ENCODE measurements at places on chromosomes 5 and 9.
A peak's percentile ranks its signal among the peaks of the same experiment; 100 is the strongest.

- DNase-seq = no peak
Observed at GRCh38 chr5:71719063-71719964, at the start of gene CARTPT. Gene CARTPT (plus strand): TSS chr5:71719275. CDS start chr5:71719294, 19 bp downstream.

DNA sequence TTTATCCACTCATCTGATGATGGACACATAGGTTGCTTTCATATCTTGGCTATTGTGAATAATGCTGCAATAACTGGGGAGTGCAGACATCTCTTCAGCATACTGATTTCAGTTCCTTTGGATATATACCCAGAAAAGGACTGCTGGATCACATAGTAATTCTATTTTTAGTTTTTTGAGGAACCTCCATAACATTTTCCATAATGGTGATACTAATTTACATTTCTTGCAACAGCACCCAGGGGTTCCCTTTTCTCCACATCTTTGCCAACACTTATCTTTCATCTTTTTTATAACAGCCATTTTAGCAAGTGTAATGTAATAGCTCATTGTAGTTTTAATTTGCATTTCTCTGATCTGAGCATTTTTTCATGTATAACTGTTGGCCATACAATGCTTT lies 34.1 kb upstream of the NR4A3 start:
- DNase-seq = no peak

GRCh38 chr9:131817627-131818026 lies 77.8 kb upstream of the RAPGEF1 start:
- DNase-seq = peak; percentile 85

- DNase-seq = no peak
Observed at GRCh38 chr9:70971723-70972122, 149.7 kb downstream of the TRPM3 start.

- DNase-seq = no peak
Observed at GRCh38 chr5:98543490-98543889, 230.0 kb upstream of the RGMB start.

DNA sequence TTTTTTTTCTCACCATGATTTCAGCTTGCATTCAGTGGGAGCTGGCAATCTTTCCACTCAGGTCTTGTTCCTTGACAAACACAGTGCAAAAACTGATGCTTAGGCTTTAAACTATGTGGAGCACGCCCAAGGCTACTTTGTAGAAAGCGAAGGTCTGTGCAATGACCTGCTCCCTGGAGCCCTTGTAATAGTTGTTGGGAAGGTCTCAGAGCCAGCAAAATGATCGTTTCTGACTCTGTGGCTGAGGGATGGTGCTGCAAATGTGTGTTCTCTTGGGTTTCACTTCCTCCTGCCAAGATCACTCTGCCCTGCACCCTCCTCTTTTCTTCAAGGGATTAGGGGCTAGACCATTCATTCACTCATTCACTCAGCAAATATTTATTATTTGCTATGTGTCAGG lies 249.7 kb upstream of the MAP3K1 start:
- no peak for DNase-seq

DNA sequence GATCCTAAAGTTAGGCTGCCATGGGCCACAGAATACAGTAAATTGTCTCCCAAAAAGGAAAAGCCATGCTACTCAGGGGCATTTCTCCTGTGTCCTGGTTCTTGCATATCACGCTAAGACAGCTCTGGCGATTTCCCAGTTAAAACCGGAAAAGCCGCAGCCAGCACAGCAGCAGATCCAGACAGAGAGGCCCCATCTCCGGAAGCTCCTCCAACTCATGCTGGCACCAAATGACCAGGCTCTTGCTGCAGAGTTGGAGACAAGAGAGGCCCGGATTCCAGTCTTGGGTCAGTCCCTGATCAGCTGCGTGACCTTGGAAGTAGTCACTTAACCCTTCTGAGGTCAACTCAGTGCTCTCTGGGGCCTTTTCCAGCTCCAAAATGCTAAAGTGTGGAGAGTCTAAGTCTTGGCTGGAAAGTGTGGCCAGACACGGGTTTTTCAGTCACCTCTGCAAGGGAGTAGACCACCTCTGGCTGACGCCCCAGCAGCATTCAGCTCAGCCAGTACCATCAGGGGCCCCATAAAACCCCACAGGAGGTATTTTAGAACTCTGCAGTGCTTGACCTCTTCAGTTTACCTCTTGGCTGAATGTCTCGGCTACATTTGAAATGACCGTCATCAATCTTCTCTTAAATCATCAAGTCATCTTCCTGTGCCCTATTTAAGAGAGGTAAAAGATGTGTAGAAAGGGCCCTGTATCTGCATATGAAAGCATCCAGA lies 16.2 kb downstream of the GDNF start:
- no peak for DNase-seq

GRCh38 chr5:39605588-39606575 lies 181.1 kb upstream of the DAB2 start:
- no peak for DNase-seq

- DNase-seq = no peak
Observed at GRCh38 chr5:139951296-139951924, 91.7 kb downstream of the NRG2 start.

- no peak for DNase-seq
Observed at GRCh38 chr9:98667005-98667640, 41.6 kb downstream of the GABBR2 start.

DNA sequence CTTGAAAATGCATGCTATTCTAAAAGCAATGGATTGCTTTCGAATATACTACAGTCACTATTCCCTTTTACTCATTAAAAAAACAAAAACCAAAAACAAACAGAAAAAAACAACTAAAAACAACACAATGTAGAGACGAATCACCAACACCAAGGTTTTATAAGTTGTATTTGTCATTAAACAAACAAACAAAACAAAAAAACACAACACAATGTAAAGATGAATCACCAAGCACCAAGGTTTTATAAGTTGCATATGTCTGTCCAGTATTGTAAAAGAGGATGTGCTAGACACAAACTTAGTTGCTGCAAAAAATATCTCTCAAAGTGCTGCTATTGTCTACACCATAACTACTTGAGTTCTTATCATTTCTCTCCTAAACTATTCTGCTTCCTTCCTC lies 1269.2 kb downstream of the EFNA5 start:
- no peak for DNase-seq

DNA sequence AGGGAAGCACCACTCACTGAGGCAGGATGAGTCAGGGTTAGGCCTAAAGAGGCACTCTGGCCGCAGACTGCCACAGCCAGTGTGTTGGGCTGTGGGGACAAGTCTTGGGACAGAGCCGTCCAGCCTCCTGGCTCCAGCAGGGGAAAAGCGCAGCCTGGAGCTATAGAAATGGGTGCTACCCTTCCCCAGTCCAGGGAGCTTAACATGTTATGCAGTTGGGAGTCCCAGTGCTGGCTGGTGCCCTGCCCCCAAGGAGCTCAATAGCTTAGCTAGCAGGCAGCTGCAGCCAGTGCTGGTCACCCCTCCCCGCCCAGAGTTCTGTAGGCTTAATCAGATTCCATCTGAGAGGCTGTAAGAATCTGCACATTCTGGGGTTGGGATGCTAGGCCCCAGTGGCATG lies 399.6 kb upstream of the TUSC1 start:
- no peak for DNase-seq

DNA sequence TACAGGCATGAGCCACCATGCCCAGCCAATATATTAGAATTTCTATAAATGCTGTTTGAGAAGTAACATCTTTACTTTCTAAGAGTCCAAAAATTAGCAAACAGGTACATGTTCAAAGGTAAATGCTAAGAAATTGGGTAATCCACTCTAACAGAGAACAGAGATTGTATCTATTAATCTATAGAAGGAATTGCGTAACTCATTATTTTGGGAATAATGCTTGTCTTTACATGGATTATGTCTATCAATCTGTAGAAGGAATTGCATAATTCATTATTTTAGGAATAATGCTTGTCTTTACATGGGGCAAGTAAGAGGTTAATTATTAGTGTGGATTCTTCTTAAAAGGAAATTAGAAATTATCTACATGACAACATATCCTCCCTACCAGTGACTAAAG lies 30.5 kb downstream of the CCNH start:
- no peak for DNase-seq

GRCh38 chr5:77087484-77088261 lies 588 bp upstream of the ZBED3 start:
- DNase-seq = no peak

- no peak for DNase-seq
Observed at GRCh38 chr5:93589152-93589828, 6.3 kb downstream of the NR2F1 start.

DNA sequence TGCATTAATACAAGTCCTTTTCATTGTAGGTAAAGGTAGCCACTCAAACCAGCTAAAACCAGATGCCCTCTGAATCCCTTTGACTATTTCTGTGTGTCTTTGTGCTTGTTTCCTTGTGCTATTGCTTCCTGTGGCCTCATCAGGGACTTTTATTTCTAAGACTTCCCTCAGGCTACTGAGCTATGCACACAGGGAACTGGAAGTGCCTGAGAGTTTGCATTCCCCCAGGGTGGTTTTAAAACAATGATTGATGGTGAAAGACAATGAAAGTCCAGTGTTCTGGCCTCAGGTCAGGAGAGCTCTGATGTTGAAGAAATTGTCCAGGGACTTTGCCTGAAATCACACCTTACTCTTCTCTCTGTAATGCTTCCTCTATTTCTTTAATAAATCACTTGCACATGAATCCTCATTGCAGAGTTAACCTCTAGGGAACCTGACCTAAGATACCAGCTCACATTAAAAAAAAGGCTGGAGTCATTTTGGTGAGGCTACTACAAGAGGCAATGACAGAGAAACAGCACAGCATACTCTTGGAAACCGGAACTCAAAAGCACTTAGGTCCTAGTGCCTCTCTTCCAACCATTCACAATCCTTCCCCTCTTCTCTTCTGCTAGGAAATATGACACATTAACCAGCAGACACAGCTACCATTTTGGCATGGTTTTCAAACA lies 158.1 kb upstream of the NREP start:
- no peak for DNase-seq

DNA sequence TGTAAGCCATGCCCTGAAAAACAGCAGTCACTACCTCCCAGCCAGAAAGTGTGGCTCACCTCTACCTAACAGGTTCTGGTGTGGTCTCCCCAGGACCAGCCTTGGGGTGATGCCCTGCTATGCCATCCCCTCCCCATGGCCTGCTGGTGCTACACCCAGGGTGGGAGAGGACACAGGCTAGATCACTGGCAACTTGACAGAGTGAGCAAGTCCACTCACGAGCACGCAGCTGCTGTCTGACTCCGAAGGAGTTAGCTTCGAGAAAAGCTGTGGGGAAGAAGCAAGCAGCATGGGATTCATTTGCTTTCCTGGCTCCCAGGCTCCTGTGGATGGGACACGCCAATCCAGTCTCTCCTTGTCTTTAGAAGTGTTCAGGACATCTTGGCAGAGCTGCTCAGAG lies 102.2 kb downstream of the COL5A1 start:
- DNase-seq = no peak

DNA sequence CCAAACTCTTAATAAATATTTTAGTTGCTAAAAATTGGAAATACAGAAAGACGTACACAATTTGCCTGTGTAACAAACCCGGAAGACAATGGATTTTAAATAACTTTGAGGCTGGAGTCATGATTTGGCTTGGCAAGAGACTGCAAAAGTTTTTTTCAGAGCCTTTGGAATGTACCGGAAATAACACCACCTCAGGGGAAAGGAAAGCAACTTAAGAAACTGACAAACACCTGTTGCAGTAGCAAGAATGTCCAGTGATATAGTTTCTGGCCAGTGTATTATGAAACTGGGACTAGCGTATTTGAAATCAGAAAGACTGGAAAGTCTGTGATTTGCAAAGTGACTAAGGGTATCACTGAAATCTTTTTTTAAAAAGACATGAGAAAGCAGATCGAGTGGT lies 842 bp downstream of the MUSK start:
- DNase-seq = no peak

GRCh38 chr5:350355-350754 lies 28.8 kb downstream of the AHRR start:
- no peak for DNase-seq

DNA sequence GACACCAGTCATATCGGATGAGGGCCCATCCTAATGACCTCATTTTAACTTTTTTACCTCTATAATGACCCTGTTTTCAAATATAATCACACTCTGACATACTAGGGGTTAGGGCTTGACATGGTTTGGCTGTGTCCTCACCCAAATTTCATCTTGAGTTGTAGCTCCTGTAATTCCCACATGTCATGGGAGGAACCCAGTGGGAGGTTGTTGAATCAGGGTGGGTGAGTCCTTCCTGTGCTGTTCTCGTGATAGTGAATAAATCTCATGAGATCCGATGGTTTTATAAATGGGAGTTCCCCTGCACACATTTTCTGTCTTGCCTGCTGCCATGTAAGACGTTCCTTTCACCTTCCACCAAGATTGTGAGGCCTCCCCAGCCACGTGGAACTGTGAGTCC lies 71.8 kb downstream of the THBS4 start:
- DNase-seq = no peak

DNA sequence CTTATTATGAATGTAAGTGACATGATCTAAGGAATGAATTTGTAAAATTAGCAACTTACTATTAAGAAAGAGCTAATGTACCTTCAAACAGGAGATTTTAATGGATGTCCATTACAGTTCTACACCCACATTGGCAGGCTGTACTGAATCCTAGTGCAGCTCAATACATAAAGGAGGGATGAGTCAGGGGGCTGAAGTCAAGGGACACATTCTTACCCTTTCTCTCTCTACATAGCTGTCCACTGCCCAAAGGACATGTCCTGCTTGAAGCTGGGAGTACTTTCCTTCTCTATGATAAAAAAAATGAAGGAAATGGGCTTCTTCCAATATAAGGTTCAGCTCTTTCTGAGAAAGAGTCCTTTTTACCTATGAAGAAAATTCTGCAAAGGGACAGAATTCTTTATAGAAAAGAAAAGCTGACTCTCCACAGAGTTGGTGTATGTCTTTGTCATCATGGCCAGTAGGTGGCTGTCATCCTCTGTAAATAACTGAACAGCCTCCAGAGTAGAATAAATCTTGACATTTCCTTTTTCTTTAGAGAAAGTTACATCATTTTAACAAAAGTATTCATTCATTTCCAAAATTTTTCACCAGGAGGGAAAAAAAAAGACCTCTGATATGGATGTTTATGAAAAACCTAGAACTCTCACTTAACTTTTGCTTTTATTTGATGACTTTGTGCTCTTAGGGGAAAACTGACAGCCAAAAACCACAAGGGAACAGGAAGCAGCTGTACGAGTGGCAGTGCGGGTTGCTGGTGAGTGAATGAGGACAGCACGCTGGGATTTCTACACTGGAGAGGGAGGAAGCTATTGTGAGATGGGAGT lies 13.1 kb upstream of the IFNA14 start:
- peak; percentile 43 for DNase-seq

- DNase-seq = no peak
Observed at GRCh38 chr5:54457094-54457862, 1.8 kb downstream of the HSPB3 start.

DNA sequence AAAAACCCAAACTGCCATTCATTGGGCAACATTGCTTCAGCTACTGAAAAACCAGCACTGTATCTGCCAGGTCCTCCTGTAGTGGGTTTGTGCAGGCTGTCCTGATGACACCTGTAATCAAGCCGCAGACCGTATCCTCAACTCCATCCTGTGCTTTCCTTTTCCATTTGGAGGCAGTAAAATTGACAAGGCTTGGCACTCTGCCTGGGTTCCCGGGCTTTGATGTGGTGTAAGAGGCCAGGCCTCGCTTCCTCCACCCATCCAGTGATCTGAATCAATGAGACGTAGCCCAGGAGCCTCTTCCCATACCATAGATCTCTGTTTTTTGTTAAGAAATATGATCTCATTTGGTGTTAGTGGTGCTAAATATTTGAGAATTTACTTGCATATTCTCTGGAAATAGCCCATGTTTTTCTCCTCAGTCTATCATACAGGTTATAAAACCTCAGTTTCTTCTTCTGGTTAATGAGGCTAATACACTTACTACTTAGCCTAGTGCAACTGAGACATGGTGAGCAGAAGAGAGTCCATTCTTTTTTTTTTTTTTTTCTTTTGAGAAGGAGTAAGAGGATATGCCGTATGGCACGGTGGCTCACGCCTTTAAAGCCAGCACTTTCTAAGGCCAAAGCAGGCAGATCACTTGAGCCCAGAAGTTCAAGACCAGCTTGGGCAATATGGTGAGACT lies 34.8 kb downstream of the LSM11 start:
- DNase-seq = peak; percentile 49

All from NCI-H2081 treated with DMSO at 0.1 percent for 48 hours (cell line).